ENCODE measurements at places on chromosomes 16 and 17.

DNA sequence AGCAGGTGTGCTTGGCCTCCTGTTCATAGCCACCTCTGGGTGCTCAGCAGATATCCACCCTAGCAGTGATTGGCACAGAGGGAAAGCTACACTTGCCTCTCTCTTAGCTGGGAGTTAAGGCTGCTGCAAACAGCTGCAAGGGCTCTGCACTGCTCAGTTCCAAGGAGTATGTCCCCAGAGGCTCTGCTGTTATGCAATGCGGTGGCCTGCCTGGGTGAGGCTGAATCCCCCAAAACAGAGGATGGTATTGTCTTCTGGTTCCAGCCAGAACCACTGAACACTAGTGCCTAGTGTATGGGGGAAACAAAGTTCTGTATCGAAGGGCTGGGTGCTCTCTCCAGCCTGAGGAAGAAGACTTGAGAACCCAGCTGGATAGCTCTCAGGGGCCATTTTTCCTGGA, 16.8 kb downstream of the TMEM94 start:
- no peak for DNase-seq

DNA sequence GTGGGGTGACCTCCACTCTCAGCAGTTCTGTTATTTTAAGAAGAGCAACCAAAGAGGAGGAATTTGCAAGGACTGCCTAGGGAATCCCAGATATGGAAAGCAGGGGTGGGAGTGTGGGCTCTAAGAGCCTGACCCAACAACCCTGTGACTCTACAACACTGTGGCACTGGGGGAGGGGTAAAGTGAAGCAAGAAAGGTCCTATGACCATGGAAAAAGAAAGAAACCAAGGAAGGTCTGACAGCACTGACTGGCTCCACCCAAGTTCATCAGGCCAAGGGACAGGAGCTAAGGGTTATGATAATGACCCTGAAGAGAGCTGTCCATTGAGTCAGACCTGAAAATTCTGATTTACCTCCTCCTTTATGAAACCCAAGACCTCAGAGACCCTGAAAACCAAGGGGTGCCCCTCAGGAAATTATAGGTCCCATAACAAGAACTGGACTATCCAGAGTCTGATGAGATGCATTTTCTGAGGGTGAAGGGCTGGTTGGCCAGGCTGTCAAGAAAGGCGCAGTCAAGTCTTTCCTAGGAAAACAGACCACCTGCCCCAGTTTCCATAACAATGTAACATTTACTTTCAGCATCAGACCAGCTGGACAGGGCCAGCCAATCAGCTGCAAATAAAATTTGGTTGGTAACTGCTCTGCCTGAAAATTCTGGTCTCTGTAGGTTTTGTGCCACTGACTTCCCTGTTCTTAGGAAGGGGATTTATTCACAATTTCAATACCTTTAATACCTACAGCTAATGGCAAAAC, 53.8 kb upstream of the MTMR4 start:
- no peak for DNase-seq

GRCh38 chr17:77830816-77831473, 127.6 kb upstream of the TNRC6C start:
- no peak for DNase-seq

GRCh38 chr16:27351989-27352388, 38.2 kb downstream of the IL4R start:
- DNase-seq = no peak

- no peak for DNase-seq
Measured at GRCh38 chr17:1727876-1728630, 3.5 kb downstream of the WDR81 start.

DNA sequence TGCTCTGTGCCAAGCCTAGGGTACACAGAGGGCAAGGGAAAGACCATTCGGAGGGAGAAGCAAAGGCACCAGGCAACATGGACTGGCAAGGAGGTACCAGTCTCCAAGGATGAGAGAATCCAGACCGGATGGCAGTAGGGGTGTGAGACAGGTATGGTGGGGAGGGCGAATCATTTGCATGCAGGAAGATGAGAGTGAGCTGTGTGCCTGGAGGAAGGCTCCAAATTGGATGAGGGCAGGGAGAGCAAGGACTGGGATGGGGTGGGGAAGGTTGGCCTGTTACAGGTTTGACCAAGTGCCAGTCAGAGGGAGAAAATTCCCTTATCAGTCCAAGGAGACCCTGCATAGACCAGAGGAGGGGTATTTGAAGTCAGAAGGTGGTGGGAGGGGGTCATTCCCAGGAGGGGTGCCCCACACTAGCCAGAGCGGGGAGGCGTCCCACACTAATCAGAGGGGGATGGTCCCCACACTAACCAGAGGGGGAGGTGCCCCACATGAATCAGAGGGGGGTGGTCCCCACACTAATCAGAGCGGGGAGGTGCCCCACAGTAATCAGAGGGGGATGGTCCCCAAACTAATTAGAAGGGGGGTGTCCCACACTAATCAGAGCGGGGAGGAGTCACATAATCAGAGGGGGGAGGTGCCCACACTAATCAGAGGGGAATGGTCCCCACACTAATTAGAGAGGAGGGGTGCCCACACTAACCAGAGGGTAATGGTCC, 737 bp downstream of the CANT1 start:
- no peak for DNase-seq

DNA sequence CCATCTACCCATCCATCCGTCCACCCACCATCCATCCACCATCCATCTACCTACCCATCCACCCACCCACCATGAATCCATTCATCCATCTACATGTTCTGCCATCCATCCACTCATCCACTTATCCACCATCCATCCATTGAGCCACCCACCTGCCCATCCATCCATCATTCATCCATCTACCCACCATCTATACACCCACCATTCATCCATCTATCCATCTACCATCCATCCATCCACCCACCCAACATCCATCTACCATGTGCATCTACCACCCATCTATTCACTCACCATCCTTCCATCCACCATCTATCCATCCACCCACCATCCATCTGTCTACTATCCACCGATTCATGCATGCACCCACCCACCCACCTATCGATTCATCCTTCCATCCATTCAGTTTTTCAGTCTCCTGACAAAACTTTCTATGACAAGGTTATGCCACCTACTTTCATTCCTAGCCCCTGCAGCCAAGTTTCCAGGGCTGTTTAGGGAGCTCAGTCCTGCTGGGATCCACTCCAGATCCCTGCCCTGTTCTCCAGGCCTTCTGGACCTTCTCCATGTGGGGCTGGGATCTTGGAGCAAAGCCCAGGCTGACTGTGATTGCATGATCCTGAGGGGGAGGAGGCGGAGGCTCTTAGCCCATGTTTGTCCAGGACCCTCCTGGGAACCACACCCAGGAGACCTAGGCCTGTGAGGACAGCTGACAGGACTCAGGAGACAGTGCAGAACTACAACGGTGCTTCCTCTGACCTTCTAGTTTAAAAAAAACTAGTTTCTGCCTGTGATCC, 27.4 kb downstream of the BCO1 start:
- DNase-seq = no peak

- DNase-seq = no peak
Measured at GRCh38 chr16:48361012-48361411, 24.2 kb downstream of the SIAH1 start.

- no peak for DNase-seq
Measured at GRCh38 chr17:75834928-75835653, 9.1 kb downstream of the UNC13D start.

- peak; percentile 89 for DNase-seq
Measured at GRCh38 chr17:8138672-8139371, 13.4 kb downstream of the PER1 start.

DNA sequence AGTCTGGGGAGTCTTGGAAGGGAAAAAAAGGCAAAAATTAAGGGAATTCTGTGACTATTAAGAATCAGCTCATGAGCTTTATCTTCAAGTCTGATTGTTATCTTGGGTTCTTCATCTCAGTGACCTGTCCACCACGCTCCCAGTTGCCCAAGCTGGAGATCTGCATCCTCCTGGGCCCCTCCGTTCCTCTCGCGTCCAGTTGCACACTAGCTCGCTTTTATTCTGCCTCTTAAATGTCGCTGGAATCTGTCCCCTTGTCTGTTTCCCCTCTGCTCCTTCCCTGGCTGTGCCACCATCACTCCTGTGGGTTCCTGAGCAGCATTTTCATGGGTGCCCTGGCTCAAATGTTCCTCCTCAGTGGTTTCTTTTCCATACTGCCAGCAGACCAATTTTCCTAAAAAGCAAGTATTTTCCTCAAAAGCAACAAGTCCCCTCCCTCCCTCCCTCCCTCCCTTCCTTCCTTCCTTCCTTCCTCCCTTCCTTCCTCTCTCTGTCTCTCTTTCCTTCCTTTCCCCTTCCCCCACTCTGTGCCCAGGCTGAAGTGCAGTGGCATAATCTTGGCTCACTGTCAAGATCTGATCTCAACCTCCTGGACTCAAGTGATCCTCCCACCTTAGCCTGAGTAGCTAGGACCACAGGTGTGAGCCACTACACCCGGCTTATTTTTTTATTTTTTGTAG, 1.4 kb downstream of the ENDOV start:
- DNase-seq = no peak

DNA sequence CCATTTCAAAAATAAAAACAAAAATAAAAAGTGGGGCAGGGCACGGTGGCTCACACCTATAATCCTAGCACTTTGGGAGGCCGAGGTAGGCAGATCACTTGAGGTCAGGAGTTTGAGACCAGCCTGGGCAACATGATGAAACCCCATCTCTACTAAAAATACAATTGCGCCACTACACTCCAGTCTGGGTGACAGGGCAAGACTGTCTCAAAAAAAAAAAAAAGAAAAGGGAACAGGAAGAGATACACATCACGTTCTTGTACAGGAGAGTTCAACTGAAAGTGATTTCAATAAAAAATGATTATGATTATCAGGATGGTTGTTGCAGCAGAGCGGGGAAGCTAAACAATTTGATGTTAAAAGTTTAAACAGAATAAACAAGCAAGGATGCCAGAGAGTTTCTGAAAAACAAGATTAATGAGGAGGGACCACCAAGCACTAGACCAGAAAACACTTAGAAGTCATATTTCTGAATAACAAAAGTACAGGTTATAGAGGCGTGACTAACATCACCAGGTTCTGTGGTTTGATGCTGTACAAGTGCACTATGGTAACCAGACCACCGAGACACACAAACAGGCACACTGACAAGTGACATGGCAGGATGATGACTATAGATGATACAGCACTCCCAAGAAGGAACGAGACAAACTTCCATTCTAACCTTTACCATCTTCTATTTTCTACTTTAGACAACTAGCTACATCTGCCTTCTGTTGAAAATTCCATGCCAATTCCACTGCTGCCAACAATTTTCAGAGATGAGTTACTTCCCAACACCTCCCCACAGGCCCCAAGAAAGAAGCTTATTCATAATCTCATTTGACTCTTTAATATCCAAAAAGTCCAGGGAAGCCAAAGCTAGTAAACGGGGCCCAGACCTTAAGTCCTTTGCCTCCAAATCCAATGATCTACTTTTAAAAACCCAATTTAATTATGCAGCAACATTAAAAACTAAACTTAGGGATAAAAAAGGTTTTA, 11.8 kb downstream of the DNAJA2 start:
- DNase-seq = no peak

GRCh38 chr16:89476379-89476778, 14.0 kb downstream of the ANKRD11 start:
- no peak for DNase-seq

DNA sequence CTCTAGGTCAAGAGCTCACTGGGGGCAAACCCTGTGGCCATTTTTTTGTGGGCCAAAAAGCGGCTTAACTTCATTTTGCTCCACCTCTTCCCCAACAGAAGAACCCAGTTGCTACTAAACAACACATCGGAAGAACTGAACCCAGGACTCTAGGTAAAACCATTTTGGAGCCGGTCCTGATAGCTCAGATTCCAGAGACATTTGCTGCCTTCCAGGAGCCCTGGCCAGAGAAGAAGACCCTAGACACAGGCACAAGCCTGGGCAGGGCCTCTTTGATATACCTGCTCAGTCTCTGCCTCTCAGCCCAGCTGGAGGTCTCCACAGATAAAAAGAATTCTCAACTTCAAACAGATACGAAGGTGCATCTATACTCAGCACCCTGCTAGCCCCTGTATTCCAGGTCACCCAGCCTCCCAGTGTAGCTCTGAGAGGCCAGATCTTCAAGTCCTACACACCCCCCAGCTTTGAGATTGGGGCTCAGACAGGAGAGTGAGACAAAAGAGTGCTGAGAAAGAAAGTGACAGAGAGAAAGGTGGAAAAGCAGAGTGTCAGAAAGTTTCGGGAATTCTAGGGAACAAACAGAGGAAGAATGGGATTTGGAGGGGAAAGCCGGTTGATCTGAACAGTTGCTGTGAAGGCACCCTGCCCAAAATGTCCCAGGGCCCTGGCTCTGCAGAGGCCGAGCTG, 6.6 kb upstream of the HOXB9 start:
- DNase-seq = no peak

DNA sequence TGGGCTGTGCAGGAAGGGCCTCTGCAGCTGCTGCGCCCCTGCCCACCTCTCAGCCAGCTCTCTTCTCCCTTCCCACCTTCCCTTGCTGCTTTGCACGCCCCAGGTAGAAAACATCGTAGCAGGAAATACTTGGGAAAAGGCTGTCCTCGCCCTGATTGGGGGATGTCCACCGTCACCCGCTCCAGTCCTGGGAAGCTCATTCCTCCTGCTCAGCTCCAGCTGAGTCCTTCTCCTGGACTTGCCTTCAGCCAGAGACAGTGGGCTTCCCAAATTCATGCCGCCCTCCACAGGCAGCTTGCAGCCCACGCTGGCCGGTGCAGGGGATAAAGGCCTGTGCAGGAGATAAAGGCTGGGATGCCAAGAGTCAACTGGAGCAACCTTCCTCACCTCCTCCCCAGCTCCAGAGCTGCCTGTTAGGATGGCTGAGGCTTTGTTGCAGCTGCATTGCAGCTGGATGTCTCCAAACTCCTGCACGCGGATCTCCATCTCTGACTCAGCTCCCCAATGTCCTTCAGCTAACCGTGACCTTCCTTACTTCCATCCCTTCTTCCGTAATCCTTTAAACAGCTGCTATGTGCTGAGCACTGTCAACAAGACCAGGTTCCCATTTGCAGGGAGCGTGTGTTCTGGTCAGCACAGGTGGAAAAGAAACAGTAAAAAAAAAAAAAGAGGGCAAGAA, 402.0 kb upstream of the TNRC6C start:
- DNase-seq = no peak

DNA sequence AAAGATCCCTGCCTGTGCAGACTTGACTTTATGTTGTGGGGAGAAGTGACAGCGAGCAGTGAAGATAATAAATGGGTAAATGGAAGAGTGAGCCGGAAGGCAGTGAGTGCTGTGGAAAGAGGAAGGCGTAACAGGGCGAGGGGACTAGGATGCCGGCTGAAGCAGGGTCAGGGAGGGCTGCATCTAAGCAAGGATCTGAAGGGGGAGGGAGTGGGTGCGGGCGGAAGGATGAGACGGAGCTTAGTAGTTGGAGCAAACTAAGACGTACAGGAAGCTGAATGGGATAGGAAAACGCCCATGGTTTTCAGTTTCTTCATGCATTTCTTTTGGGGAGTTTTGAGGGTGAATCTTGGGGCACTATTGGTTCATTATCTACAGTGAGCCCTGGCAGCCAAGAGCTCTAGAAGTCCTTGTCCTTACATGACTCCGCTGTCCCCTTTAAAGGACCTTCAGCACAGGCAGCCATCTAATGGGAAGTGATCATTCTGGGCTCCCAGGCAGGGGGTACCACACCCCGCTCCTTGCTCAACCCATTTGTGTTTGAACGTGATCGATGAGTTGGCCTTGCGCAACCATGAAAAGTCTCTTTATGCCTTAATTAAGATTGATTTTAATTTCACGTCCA, 10.4 kb upstream of the NAT9 start:
- DNase-seq = no peak
